Bronchus fibroblast of lung (primary cell): ENCODE measurements at places on chromosomes 4 and X. TPM values are rescaled to one million over a fixed set of nuclear protein-coding genes. Genes with fewer than 3 reads are reported as not detected.

Gene NXF3
- total RNA-seq, result not detected in 2 replicates

Gene ZXDB
- 3.6 and 3.7 TPM in 2 replicates for total RNA-seq

Gene JAKMIP1
- not detected in 2 replicates for total RNA-seq

Gene AMBN
- total RNA-seq, result not detected in 2 replicates

Gene AMOT
- 5.0 and 6.1 TPM in 2 replicates for total RNA-seq

Gene KDM5C
- 41.0 and 49.4 TPM in 2 replicates for total RNA-seq

Gene RAB39B
- 0.59 and 1.7 TPM in 2 replicates for total RNA-seq
